ENCODE measurements at places on chromosomes 13 and 19. TPM values are rescaled to one million over a fixed set of nuclear protein-coding genes. Genes with fewer than 3 reads are reported as not detected.

GRCh38 chr13:61466280-61466679 lies 50.6 kb upstream of the PCDH20 start:
- DNase-seq: no peak

- DNase-seq: no peak
Measured at GRCh38 chr19:21848706-21849105, 12.7 kb upstream of the ZNF43 start.

DNA sequence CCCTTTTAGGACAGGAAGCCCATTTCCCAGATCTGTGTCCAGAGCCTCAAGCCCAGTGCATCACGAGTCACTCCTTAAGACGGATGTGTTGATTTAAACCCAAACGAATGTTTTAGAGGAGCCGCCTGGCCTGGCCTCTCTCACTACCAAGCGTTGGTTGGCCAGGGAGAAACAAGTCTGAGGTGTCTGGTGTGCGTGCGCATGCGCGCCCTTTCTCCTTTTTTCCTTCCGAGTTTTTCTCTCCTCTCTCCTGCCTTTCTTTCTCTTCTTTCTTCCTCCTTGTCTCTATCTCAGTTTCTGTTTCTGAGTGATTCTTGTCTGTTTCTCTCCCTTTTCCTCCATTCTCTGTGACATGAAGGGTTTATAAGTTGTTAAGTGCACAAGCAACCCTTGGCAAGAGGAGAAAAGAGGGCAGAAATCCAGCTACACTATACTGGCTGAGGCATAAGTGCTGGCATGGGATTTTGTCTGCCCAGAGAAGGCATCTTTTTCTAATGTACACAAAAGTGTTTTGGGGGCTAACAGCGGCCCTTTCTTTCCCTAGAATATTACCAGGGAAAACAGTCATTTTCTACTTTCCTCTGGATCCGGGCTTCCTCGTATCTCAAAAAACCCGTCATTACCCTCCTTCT lies 170.5 kb downstream of the DNAJC15 start:
- no peak for DNase-seq

GRCh38 chr19:14915116-14915515 lies 26.2 kb upstream of the OR7C2 start:
- no peak for DNase-seq

DNA sequence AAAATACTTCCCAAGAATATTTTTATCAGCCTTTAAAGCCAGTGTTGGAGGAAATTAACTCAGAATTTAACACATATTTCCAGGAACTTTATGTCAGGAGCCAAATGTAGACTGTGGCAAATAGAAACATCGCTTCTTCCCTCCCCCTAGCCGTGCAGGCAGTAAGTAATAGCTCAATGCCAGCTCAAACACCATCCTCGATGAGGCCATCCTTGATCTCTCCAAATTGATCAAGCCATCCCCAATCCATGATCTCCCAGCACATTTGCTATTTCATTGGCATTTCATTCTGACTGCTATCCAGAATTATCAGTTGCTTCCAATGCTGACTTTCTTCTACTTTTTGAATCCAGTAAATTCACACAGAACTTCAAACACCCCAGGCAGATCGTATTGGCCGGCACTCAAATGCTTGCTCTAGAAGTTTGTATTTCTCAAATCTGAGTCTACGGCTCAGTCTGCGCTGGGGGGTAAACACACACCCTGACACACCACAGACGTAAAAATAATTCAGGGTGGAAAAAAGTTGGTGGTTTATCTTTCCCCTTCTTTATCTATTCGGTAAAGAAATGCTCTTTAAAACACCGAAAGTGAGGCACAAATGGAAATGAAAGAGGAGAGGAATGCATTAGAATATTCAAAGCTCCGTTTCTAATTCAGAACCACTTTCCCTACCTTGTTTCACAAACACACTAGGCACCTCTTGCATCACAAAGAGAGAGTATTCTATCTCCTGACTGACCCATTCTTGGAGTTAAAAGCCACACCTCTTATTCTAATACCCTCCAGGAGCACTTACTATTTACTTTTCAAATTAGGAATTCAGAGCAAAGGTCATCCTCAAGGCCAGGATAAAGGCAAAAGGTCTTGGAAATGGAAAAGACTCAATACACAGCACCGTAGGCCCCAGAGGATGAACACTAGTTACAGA lies 991 bp downstream of the OBI1 start:
- DNase-seq: no peak

- DNase-seq: no peak
Measured at GRCh38 chr13:33645591-33646554, 172.1 kb upstream of the RFC3 start.

- no peak for DNase-seq
Measured at GRCh38 chr19:21109116-21109515, 27.1 kb downstream of the ZNF714 start.

DNA sequence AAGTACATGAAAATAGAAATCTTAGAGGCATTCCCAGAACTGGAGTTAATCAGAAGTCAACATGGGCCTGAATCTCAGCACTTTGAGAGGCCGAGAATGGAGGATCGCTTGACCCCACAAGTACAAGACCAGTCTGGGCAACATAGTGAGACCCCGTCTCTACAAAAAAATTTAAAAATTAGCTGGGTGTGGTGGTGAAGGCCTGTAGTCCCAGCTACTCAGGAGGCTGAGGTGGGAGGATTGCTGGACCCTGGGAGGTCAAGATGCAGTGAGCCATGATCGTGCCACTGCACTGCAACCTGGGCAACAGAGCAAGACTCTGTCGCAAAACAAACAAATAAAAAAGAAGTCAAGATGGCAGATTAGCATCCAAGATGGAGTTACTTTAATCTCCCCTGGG lies 8.5 kb downstream of the IFNL2 start:
- peak; percentile 8 for DNase-seq

GRCh38 chr13:71866335-71867130 lies 471 bp downstream of the DACH1 start:
- DNase-seq: peak; percentile 67

DNA sequence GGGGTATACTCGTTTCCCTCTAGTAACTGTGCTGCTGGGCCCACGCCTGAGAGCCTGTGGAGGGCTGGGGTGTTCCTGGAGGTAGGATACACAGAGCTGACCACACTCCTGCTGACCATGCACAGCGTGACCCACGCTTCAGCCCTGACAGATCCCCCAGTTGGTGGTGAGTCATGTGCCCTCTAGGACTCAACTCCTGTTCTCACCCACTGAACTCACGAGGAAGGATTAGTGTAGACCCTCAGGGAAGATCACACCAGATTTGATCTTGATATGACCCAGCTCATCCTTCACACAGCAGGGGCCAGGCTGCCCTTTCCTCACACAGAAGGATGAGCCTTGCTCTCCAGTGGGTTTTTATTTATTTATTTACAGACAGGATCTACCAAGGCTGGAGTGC lies 13.3 kb upstream of the ACP7 start:
- no peak for DNase-seq

GRCh38 chr19:18262917-18263316 lies 11.3 kb downstream of the IQCN start:
- no peak for DNase-seq

DNA sequence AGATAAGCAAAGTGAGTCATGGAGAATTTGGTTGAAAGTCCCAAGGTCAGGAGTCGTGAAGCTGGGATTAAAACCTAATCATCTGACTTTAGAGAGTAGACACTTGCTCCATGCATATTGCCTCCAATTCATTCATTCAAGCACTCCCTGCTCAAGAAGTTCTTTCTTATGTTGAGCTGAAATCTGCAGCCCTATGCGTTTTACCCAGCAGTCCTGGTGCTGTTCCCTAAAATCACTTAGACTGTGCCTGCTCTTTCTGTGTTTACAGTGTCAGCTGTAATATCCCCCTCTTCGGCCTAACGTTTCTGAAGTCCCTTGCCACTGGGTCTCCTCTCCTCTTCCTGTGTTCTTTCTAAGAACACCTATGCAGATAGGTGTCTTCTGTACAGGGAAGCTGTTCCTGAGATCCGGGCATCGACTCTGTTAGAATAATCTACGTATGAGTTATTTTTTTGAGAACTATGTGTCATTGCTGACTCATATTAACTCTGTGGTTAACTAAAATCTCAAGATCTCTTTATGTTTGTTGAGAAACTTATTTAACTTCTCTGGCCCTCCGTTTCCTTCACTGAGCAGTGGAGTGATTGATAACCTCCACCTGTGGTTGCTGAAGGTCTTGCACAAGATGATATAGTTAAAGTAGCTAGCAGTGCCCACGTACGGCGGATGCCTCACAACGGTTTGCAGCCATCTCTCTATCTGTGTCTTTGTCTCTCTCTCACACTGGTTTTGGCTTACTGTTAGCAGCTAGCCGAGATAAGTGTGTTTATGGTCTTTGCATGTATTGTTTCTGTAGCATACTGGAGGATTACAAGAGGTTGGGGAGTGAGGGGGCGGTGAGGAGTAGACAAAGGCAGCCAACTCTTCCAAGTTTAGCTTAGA lies 4.7 kb downstream of the ALOX5AP start:
- no peak for DNase-seq

DNA sequence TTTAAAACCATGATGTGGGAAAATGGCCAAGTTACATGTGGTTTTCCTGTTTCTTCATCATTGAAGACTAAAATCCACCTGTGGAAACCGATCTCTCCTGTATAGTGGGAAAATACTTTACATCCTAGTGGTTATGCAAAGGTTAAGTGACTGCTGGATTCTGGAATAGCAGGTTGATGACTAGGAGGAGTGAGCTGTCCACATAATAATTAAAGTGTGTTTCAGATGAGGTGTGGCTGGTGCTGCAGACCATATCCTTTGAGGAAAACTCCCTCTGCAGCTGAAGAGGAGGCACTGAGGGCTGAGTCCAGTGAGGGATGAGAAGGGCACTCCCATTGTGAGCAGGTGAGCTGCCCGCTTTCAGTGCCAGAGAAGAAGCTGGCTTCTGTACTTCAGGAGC lies 43.2 kb downstream of the DCLK1 start:
- DNase-seq: no peak

DNA sequence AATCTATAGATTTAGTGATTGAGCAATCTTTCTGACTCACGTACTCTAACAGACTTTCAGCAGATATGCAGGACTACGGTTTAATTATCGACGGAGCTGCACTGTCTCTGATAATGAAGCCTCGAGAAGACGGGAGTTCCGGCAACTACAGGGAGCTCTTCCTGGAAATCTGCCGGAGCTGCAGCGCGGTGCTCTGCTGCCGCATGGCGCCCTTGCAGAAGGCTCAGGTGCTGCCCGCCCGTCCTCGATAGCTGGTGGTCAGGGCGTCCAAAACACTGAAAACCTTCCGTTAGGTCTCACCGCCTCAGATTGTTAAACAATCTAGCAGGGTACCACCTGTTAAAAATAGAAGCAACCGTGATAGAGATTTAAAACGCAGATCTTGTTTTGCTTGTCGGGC lies 113.2 kb upstream of the MCF2L start:
- DNase-seq: no peak

The GPR12 gene
- total RNA-seq: 0.15 TPM

The CGB2 gene
- not detected for total RNA-seq

The SH2D3A gene
- total RNA-seq: 0.68 TPM

The PSG7 gene
- total RNA-seq: not detected

The KLK8 gene
- total RNA-seq: not detected

The PGLYRP2 gene
- not detected for total RNA-seq

The C1QTNF9B gene
- not detected for total RNA-seq

The PBX4 gene
- 0.65 TPM for total RNA-seq

The PLIN5 gene
- 2.0 TPM for total RNA-seq

Measured in aorta (tissue), 5 donors.